ENCODE measurements at places on chromosomes 4 and X.

DNA sequence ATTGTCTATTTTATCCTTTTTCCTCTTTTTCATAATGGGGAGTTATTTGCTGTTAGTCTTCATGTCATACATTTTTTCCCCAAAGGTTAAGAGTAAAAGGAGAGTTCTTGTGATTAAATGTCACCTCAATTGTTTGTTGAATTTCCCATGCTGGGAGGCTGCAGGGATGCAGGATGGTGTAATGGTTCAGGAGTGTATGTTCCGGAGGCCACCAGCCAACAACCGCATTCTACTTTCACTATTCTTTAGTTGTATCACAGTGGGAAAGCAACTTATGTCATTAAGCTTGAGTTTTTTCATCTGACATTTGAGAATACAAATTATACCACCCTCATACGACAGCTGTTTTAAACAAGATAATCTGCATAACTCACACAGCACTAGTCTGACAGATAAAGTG is 15.4 kb downstream of the AFP start:
- H3K27me3 ChIP-seq: no peaks in the 10 kb centered on the region
- H3K4me1 ChIP-seq: peaks cover 13% of the 10 kb centered on the region
- no peak overlapping the region for H3K27ac ChIP-seq
- H3K4me3 ChIP-seq: no peak overlapping the region
- DNase-seq: no peak
- no peaks in the 10 kb centered on the region for H3K36me3 ChIP-seq

DNA sequence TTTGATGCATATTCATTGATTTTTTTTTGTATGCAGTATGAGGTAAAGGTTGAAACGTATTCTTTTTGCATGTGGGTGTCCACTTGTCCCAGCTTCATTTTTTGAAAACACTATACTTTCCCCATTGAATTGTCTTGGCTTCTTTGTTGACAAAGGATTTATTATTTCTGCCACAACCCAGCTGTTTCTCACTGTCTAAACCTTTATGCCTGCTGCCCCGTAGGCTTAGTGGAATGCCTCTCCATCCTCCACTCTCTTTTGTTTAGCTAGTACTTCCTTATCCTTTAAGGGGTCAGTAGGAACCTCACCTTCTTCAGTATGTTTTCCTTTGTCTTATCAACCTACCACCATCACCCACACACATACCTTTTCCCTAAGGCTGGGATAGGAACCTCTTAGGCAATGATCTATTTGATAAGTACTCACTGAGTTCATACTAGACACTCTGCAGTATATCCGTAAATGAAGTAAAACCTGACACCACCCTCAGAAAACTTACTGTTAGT is 8.5 kb downstream of the FMR1 start:
- H3K36me3 ChIP-seq: no peaks in the 10 kb centered on the region
- no peak for DNase-seq
- peaks cover 20% of the 10 kb centered on the region for H3K4me1 ChIP-seq
- H3K27ac ChIP-seq: peak overlapping the region; percentile 5
- H3K27me3 ChIP-seq: no peaks in the 10 kb centered on the region
- H3K4me3 ChIP-seq: no peak overlapping the region

GRCh38 chr4:86558797-86559196 is 35.3 kb upstream of the PTPN13 start:
- no peaks in the 10 kb centered on the region for H3K36me3 ChIP-seq
- H3K4me1 ChIP-seq: no peaks in the 10 kb centered on the region
- H3K27me3 ChIP-seq: no peaks in the 10 kb centered on the region

DNA sequence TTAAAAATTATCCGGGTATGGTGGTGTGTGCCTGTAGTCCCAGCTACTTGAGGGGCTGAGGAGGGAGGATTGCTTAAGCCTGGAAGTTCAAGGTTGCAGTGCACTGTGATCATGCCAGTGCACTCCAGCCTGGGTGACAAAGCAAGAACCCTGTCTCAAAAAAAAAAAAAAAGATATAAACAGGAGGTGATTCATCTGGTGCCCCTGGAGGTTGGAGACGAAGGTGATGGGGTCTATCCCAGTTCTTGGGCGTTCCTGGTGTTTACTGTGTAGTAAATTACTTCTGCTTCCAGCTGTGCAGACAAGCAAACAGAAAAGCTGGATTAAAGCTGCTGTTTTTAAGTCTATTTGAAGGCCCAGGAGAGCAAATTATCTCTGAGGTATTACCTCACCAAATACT is 19.9 kb downstream of the GPKOW start:
- H3K27ac ChIP-seq: no peak overlapping the region
- no peak overlapping the region for H3K4me3 ChIP-seq
- H3K4me1 ChIP-seq: peaks cover 8% of the 10 kb centered on the region
- DNase-seq: no peak
- no peaks in the 10 kb centered on the region for H3K27me3 ChIP-seq

DNA sequence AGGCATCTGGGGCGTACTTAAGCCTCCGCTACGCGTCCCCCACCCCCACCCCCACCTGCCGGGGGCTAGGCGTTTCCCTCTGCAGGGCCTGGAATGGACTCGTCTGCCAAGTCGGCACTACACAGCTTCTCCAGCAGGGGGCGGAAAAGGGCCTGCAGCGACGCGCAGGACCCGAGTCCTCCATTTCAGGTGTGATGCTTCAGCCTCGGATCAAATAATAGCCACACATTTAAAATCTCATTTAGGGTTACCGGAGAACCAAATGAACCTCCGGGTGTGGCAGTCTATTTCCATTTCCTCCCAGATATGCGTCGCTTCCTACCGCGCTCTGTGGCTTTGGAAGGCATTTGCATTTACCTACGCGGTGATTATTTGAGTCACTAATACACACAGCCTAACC is 2.9 kb downstream of the PAK3 start:
- H3K4me1 ChIP-seq: peaks cover 8% of the 10 kb centered on the region
- peaks cover 8% of the 10 kb centered on the region for H3K36me3 ChIP-seq
- H3K4me3 ChIP-seq: no peak overlapping the region
- no peak overlapping the region for H3K27ac ChIP-seq
- peak; percentile 60 for DNase-seq

DNA sequence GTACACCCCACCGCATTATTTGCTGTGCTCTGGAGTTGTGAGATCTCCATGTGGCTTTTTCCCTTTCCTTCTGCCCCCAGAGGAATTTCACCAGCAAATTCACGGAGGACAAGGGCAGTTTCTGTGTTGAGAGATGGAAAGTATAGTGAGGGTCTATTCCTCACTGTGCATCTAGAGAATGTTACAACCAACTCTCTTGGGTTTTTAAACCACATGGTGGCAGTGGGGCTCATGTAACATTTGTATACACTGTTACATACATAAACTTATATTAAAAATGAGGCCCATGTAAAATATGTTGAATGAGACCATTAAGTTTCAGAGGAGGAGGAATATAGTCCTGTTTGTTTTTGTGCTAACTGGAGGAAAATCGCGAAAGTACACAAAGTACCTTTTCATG is 909 bp upstream of the PRKG2 start:
- no peak for DNase-seq
- peak overlapping the region; percentile 63 for H3K4me3 ChIP-seq
- H3K4me1 ChIP-seq: no peaks in the 10 kb centered on the region
- peaks cover 8% of the 10 kb centered on the region for H3K36me3 ChIP-seq

DNA sequence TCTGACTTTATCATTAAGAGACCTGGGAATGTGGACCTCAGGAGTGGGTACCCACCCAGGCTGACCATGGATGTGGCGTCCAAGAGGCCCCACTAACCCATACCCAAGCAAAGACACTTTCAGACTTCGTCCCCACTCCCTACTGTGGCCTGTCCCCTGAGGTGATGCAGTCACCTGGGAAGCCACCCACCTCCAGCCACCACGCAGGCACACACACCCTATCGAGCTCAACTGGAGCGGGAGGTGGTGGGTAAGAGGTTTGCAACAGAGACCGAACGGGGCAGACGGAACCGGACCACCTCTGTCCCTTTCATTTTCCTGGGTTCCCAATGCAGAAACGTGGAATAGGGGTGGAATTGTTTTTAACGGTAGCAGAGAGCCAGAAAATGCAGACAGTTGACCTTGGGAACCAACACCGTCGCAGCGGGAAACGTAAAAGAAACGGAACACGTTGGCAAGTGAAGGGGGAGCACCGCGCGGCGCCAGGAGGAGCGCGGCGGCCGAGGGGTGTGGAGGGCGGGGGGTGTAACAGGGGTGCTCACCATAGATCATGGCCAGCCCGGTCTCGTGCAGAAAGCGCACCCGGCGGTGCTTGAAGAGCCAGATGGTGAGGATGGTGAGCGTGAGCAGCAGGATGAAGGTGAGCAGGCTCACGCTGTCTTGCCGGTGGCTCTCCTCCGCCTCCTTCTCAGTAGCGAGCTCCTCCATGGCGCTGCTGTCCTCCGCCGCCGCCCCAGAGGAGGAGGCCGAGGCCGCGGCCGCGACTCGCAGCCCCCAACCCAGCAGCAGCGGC is 559 bp downstream of the SLC9A7 start:
- peak overlapping the region; percentile 82 for H3K27ac ChIP-seq
- peaks cover 23% of the 10 kb centered on the region for H3K4me1 ChIP-seq
- H3K27me3 ChIP-seq: no peaks in the 10 kb centered on the region
- H3K4me3 ChIP-seq: peak overlapping the region; percentile 96
- peaks cover 40% of the 10 kb centered on the region for H3K36me3 ChIP-seq
- peak; percentile 12 for DNase-seq

- H3K4me3 ChIP-seq: no peak overlapping the region
- H3K27me3 ChIP-seq: no peaks in the 10 kb centered on the region
- H3K36me3 ChIP-seq: no peaks in the 10 kb centered on the region
- no peaks in the 10 kb centered on the region for H3K4me1 ChIP-seq
- no peak overlapping the region for H3K27ac ChIP-seq
- DNase-seq: no peak
Observed at GRCh38 chr4:120995266-120996010, 72.9 kb upstream of the PRDM5 start.

GRCh38 chr4:183552274-183553146 is 47.7 kb downstream of the ING2 start:
- DNase-seq: no peak
- peaks cover 17% of the 10 kb centered on the region for H3K27me3 ChIP-seq
- no peak overlapping the region for H3K27ac ChIP-seq
- no peaks in the 10 kb centered on the region for H3K4me1 ChIP-seq
- no peaks in the 10 kb centered on the region for H3K36me3 ChIP-seq
- no peak overlapping the region for H3K4me3 ChIP-seq

DNA sequence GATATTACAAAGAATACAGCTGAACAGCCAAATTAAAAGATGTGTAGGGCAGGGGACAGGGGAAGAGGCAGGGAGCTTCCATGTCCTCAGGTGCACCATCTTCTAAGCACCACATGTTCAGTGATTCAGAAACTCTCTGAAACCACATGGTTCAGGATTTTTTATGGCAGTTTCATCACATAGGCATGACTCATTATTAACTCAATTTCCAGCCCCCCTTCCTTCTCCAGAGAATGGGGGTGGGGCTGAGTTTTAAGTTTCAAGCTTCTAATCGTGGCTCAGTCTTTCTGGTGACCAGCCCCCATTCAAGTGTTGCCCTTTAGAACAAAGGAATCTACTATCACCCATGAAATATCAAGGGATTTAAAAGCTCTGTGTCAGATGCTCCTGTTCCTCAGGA is 317.8 kb upstream of the GALNT7 start:
- peak; percentile 5 for DNase-seq
- no peaks in the 10 kb centered on the region for H3K36me3 ChIP-seq
- no peaks in the 10 kb centered on the region for H3K27me3 ChIP-seq
- no peaks in the 10 kb centered on the region for H3K4me1 ChIP-seq

DNA sequence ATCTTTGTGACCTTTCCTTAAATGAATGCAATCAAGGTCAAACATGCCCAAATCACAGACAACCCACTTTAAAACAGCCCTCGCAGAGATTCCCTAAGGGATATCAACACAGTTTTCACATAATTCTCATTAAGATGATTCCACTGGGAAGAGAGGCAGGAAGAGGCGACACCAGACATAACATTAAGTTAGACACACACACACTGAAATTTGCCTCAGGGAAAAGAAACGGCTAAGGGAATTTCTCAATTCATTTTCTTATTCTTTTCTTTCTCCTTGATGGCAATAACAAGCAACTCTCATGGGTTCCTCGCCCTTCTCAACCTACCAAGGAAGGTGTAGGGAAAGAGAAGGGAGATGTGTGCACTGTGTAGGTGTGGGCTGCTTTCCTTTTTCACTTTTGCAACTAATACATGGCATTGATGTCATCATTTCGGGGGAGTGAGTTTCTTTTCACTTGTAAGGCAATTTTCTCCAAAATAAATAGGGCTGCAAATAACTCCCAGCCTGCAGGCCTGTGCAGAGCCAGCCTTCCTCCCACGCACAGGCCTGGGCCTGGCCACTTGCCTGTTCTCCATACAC is 41.4 kb downstream of the SOD3 start:
- peaks cover 4% of the 10 kb centered on the region for H3K36me3 ChIP-seq
- H3K4me3 ChIP-seq: no peak overlapping the region
- H3K27me3 ChIP-seq: no peaks in the 10 kb centered on the region
- no peak overlapping the region for H3K27ac ChIP-seq

GRCh38 chr4:173746424-173746823 is 216.4 kb upstream of the HAND2 start:
- H3K4me1 ChIP-seq: no peaks in the 10 kb centered on the region
- H3K27ac ChIP-seq: no peak overlapping the region
- no peaks in the 10 kb centered on the region for H3K36me3 ChIP-seq
- H3K27me3 ChIP-seq: no peaks in the 10 kb centered on the region
- no peak for DNase-seq

DNA sequence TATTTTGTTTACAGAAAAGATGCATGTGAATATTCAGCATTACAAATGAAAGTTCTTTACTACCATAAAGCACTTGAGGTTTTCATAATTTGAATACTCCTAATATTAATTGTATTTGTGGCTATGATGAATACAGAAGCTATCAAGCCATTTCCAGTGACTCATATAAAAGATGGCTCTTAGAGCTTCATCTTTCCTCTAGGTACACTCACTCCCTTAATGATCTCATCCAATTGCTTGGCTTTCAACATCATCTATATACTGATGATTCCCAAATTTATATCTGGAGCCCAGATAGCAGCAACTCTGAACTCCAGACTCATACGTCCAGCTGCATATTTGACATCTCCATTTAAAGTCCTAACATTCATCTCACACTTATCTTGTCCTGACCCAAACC is 183.4 kb upstream of the FAM241A start:
- H3K27ac ChIP-seq: no peak overlapping the region
- DNase-seq: no peak
- H3K4me1 ChIP-seq: no peaks in the 10 kb centered on the region

DNA sequence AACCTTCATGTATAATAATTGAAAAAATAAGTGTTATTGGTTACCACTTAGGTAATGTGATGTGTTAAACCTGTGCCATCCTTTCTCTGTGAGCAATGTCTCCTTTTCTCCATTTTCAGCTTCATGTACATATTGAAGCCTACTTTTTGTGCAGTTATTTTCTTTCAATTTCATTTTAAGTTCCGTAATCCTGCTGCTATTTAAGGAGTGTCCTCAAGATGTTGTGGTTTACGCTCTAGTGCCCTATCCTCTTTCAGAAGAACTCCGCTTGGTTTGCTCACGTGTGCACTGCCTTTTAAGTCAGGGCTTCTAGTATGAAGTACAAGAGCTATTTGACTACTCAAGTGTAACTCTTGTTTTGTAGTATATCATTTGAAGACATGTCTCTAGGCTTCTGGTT is 2253.2 kb upstream of the TENM3 start:
- no peak for DNase-seq
- no peaks in the 10 kb centered on the region for H3K36me3 ChIP-seq
- H3K27me3 ChIP-seq: no peaks in the 10 kb centered on the region
- H3K27ac ChIP-seq: no peak overlapping the region
